ENCODE measurements at places on chromosomes 4 and X. TPM values are rescaled to one million over a fixed set of nuclear protein-coding genes. Genes with fewer than 3 reads are reported as not detected.

SMR3B gene
- not detected for total RNA-seq

CRMP1 gene
- total RNA-seq, result 7.3 TPM

ADH6 gene
- not detected for total RNA-seq

GAGE12F gene
- not detected for total RNA-seq

SSX3 gene
- not detected for total RNA-seq

JADE3 gene
- 6.3 TPM for total RNA-seq

AFF1 gene
- total RNA-seq, result 41.1 TPM

DTHD1 gene
- total RNA-seq, result 0.51 TPM

DNA sequence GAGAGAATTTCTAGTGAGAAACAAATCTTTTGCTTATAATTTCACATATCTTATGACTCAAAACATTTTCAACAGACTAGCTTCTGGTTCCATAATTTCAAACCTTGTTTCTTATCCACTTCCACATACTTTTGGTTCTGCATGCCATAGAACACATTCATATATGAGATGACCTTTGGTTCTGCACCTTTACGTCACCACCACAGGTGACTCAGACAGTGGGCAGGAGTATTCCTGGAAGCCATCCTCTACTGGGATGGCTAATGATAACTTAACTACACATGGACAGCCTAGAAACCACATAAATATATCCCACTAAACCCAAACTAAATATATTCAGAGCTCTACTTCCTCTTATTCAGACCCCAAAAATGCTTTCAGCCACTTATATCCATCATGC, 133.3 kb downstream of the DCK start:
- DNase-seq, result no peak

- peak; percentile 22 for DNase-seq
These were observed 33.7 kb downstream of the SRPX2 start for GRCh38 chrX:100677611-100678181.

DNA sequence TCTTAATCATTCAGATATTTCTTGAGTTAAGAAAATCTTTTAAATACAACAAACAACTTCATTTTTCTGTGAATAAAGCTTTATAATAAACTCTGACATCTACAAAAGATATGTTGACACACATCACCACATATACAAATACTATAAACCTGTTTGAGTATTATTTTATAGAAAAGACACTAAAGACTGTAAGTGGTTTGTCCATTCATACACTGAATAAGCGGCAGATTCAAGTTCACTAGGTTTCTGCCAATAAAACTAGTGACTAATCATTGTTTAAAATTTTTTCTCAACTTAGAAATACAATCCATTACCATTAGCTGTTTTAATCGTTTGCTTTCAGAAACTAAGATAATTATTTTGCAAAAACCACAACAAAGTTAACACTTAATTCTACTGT, 1900.0 kb downstream of the C4orf33 start:
- DNase-seq, result no peak

DNA sequence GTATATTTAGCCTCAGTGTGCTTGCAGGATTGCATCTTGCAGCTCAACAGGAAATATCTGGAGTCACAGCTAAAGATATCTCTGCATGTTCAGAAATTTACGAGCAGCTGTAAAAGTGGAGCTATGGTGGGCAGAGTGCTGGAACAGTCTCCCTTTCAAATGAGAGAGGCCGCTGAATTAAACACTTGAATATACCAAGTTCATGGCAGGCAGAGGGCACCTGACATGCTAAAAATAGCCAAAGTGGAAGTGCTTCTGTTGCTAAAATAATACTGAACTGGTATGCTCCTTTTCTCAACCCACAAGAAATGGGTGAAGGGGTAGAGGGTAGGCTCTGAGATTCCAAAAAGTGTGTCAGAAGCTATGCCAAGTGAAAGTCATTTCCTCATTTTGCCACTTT, 98.1 kb downstream of the MGST2 start:
- peak; percentile 80 for DNase-seq

DNA sequence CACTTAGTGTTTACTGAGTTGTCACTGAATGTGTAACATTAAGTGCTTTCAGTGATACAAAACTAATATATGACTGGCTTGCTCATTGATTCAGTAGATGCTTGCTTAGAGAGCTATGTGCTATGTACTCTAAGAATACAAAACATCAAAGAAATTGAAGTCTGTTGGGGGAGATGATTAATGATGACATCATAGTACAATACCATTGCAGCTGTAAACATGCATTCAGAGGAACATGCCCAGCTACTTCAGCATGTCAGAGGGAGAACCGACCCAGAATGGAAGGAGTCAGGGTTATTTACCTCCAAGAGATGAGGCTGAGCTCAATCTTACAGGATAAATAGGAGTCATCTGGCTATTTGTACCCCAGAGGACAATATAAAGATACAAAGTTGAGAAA, 290.8 kb downstream of the TENM3 start:
- no peak for DNase-seq

- no peak for DNase-seq
These were observed 2137.8 kb upstream of the TENM3 start for GRCh38 chr4:180105362-180105761.

- DNase-seq, result no peak
These were observed 1613.1 kb upstream of the TENM3 start for GRCh38 chr4:180630012-180630665.

GRCh38 chr4:37837446-37837845, 11.0 kb downstream of the PGM2 start:
- DNase-seq, result no peak

Measured in tongue (tissue), 3 donors.